Effector memory CD4-positive, alpha-beta T cell (primary cell): ENCODE measurements at places on chromosomes 16 and 17.

DNA sequence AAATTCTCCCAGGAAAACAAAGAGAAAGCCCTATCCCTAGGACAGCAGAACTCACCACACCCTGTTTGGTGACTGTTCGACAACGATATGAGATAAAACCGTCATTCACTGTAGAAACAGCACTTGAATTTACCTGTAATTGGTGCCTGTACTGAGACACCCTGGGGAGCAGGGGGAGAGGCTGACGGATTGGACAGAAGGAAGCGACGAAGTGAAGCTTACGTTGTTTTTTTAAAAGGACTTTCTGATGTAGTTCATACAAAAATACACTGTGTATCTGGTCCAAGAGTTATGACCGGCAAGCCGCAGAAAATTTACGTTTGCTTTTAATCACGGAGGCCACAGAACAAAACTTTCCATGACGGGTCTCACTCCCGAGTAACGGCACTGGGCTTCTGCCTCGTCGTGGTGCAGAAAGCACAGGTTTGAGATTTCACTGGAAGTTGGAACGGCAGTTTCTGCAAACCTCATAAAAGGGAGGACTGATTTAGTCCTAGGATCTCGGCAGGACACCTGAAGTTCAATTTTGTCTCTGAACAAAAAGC is 9.7 kb downstream of the NXN start:
- no peak for DNase-seq

GRCh38 chr17:40422990-40423633 is 5.4 kb upstream of the TOP2A start:
- DNase-seq, result no peak

GRCh38 chr16:22358000-22358399 is 16.4 kb downstream of the CDR2 start:
- no peak for DNase-seq

DNA sequence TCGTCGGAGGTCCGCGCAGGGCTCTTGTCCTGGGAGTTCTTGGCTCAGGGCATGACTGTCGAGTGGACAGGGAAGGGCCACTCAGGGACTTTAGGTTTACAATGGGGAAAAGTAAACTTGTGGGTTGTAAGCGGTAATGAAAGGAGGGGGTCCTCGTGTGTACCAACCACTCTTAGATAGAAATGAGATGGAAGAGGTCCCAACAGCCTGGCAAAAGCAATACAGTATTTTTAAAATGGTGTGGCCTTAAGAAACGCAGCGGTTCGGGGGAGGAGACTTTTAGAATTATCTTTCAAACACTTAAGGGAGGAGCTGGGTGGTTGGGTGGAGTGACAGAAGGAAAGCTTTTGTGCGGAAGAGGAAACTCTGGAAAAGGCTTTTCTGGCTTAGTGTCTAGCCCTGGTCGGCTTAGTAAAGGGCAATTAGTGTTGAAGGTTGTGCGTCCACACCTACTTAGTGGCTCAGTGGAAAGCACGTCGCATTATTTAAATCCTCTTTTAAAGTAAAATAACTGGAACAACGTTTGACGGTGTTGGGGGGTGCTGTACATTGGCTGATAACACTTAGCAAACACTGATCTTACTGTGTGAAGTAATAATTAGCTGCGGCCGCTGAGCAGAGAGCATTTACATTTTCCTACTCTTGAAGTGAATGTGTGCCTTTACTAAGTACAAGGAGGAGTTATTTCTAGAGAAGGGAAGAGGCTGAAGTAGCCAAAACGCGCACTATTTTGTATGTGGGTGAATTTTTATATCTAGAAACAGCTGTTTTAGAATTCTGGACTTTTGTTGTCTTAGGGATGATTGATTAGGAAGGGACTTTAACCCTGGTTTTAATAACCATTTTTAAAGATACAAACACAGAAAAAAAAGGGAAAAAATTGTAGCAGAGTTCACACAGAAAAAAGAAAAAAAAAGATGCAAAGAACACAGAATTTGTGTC is 1.0 kb downstream of the WSB1 start:
- peak; percentile 17 for DNase-seq

- no peak for DNase-seq
Measured at GRCh38 chr17:59427996-59428395, 96.5 kb downstream of the YPEL2 start.
